Femur (tissue), 1 donor: ENCODE measurements at places on chromosomes 7 and 10.

DNA sequence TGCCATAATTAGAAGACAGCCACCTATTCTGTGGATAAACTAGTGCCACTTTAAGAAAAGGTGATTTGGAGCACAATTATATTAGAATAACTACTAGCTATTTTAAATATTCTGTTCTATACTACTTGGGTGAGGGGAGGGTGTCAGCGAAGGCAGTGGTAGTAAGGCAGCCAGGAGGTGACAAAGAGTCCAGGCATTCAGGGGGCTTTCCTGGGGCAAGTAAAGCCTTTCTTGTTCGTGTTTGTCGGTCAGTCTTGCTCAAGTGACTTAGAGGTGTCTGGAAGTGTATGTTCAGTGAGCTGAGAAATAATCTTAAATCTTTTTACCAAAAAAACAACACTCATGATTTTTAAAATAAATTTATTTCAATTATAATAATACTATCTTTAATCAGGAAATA, 34.4 kb downstream of the ADD3 start:
- no peak for DNase-seq

DNA sequence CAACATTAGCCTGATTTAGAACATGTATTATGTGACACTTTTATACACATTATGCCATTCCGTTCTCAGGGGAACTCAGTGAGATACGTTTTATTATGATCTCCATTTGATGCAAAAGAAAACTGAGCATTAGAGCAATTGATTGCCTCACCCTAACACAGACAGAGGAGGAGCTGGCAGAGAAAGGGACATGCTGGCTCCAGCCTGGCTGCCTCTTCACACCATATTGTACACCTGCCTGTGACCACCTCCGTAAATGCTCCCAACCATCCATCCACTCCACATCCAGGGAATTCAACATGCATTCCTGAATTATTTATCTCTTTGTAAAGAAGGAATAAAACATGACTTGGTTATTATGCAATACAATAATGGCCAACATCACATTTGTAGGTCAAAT, 195.0 kb upstream of the STK17A start:
- no peak for DNase-seq

DNA sequence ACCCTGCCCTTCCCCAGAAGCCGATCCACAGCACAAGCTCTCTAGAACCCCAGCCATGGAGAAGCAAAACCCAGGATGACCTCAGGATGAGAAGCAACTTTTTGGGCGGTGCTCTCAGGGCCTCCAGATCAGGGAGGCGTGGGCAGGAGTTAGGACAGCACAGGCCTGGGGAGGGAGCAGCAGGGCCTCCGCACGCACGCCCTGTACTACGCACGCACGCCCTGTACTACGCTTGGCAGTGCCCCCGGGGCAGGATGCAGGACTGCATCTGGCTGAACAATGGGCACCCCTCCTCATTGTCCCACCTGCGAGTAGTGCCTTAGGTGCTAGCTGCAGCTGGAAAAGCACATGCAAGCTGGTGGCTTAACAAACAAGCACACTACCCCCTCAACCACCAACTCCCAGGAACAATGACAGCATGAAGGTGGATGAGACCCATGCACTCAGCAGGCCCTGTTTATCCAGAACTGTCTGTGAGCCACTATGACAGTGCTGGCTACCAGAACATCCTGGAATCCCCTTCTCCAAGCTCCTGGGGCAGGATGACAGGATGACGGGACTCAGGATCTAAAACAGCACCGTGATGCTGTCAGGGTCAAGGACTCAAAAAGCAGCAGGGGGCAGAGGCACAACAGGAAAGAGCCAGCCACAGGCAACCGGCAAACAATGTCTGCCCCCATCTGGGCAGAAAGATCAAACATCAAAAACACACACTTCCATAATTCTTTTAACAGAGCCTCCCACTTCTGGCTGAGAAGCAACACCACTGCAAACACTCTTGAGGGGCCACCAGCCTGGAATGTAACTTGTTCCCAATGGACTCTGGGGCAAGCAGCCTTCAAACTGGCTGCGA, 11.8 kb downstream of the PODXL start:
- DNase-seq, result no peak

GRCh38 chr7:99929730-99930053, 272 bp upstream of the GJC3 start:
- DNase-seq, result no peak

GRCh38 chr10:119541459-119542356, 811 bp downstream of the RGS10 start:
- no peak for DNase-seq

DNA sequence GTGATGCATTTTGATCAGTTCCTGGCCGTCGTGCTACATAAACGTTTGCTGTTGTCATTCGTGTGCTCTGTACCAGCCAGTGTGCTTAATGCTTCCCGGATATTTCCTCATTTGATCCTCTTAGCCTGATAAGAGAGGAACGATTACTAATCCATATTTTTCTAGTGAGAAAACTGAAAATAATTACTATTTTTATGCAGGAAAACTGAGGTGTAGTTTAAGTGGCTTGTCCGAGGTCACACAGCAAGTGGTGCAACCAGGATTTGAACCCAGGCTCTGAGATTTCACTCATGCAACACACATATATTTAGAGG, 650 bp upstream of the SORBS1 start:
- no peak for DNase-seq

DNA sequence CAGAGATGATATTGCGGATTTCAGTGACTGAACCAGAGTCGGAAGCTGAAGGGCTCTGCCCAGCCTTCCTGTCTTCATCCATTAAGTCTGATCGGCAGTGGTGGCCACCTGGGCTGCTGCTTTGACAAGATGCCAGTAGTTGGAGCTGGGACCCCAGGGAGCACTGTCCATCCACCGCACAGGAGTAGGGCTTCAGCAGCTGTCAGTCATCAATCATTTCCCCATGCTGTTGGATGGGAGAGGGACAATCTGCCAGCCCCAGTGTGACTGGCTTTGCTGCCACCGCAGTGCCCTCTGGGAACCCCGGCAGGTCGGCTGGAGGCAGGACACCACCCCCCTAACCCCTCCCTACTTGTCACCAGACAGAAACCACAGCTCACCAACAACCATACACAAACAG, 23.0 kb upstream of the GPR146 start:
- DNase-seq, result no peak

DNA sequence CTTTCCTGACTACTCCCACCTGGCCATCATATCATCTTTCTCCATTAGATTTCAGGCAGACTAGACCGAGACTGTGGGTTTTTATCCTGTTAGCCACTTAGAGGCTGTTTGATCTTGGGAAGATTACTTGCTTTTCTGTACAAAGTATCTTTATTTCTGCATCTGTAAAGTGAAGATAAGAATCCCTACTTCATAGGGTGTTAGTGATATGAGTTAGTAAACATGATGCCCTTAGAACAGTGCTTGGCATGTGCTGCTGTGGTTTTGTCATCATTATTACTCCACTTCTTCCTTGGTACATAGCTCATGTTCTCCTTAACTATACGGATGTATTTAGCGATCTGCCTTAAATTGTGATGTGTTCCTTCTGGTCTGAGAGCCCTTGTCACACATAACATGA, 165.2 kb downstream of the AUTS2 start:
- no peak for DNase-seq

GRCh38 chr7:120413164-120413563, 140.2 kb downstream of the KCND2 start:
- no peak for DNase-seq

DNA sequence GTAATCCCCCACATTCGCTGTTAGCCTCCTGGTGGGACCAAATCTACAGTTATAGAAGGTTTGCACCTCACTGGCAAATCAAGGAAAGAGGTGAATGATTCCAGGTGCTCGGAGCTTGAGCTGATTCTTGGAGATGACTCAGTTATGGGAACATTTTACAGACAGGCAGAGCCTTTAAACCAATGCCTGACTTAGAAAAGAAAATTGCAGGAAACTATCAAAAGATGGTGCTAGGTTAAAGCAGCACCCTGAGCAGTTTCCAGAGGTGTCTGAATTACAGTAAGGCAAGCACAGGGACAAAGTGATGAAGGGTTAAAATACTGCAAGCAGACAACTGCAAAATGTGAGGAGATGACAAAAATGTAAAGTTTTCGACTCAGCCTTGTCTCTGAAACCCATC, 2.9 kb downstream of the LRRTM3 start:
- DNase-seq, result no peak

DNA sequence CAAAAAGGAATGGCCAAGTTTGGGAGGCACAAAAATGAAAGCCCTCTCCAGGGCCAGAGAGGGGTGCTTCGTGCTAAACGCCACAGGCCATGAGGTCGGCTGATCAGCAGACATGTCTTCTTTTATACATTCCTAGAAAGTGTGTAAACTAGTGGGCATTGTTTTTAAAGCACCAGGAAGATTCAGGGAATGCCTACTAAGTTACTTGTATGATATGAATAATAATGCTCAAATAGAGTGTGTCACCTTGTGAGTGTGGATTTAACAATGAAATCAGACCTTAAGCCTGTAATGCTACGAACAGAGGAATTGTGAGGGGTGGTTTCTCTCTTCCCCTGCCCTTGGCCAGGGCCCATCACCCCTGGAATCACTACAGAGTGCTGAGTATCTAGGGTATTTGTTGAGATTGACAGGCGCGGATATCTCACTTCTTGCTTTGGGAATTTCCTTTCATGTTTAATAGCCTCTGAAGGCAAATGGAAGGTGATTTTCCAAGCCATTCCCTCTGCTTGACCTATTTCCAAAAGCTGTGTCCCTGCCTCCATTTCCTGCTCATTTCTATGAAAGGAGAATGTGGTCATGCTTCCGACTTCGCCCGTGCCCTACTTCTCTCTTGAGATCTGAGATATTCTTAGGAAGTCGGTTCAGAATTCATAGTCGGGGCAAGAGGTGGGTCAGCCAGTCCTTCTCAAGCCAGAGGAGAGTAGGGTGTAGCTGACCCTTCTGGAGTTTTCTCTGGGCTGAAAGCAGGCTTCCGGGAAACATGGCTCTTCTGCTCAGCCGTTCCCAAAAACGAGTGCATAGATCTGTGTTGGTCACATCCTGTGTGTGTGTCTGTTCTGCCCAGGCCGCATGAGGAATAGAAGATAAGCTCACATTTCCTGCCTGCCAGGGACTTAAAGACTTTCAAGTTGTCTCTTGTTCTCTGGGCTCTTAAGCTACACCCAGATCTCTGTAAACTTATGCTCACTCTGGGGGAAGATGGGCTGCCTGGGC, 167.8 kb upstream of the ITGB1 start:
- DNase-seq, result no peak

DNA sequence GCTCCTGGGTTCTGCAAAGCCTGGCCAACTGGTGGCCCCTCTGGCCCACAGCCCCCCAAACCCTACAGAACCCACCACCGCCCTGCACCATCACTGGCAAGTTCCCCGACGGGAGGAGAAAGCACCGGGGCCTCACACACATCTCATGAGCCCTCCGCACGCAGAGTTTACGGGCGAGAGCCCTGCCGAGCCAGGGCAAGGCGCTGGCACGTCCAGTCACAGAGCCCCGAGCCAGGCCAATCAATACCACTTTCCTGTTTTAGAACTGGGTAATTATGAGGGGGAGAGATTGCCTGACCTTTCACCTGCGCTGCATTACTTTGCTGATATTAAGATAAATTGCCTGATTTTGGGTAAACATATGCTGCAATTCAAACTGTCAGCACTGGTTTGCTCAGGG, 113.3 kb downstream of the EBF3 start:
- no peak for DNase-seq

DNA sequence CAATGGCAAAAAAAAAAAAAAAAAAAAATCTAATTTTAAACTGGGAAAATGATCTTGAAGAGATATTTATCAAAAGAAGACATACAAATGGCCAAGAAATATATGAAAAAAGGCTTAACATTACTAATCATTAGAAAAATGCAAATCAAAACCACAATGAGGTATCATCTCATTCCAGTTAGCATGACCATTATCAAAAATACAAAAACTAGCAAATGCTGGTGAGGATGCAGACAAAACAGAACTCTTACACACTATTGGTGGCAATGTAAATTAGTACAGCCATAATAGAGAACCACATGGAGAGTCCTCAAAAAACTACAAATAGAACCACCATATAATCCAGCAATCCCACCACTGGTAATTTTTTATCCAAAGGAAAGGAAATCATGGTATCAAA, 489.6 kb downstream of the TNS3 start:
- DNase-seq, result no peak

DNA sequence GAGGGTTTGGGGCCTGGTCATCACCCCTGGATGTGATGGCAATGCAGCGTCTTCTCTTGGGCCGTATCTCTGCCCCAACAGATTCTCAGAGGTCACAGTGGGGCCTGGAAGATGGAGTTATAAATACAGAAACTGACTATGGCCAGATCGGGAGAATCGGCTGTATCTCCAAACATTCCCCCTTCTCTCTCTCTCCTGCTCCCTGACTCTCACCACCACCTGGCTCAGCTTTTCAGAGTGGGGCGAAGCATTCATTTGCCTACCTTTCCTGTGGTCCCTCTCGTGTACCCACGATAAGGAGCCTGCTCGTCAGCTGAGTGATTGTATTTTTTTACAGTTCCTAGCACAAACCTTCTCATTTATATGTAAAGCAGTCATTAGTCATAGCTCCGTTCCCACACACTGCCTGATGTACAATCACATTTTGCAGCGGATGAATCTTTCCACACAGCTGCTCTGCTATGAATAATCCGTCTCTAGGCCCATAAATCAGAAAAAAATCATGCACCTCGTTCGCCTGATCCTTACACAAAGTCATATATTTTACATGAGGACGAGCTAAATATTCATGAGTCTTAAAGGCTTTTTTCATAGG, 23.2 kb upstream of the BTRC start:
- DNase-seq, result no peak

DNA sequence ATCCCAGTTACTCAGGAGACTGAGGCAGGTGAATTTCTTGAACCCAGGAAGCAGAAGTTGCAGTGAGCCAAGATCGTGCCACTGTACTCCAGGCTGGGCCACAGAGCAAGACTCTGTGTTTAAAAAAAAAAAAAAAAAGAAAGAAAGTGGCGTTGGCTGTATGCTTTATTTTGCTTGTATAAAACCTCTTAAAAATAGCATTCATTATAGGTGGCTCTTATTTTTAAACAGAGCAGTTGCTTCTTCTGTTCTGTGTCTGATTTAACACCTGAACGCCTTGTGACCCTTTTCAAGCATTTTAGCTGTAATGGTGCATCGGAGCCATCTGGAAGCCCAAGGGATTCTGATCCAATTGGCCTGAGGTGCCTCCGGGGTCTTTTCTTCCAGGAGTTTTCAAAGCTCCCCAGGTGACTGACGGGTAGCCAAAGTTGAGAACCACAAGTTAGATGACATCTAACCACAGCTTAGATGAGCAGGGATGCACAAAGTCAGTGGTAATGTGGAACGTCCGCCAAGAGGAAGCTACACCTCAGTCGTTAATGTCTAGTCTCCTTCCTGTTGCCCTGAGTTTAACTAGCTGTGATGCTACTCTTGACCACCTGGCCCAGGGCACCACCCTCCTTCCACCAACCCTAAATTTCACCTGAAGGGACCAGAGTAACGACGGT, 274.6 kb upstream of the KLF6 start:
- DNase-seq, result no peak

GRCh38 chr10:61410353-61411070, 42.7 kb downstream of the TMEM26 start:
- no peak for DNase-seq

- no peak for DNase-seq
These were observed 18.6 kb downstream of the ST7 start for GRCh38 chr7:116971869-116972268.

- DNase-seq, result no peak
These were observed 5.2 kb downstream of the CSTF2T start for GRCh38 chr10:51694086-51694768.
